ENCODE measurements at places on chromosomes 7 and 10. TPM values are rescaled to one million over a fixed set of nuclear protein-coding genes. Genes with fewer than 3 reads are reported as not detected.

Gene ZFAND2A
- total RNA-seq = 49.9 TPM

Gene EZH2
- 19.4 TPM for total RNA-seq

Gene STEAP1
- total RNA-seq = 80.7 TPM

Gene TEX36
- not detected for total RNA-seq

Gene SLC39A12
- 0.23 TPM for total RNA-seq
